ENCODE measurements at places on chromosomes 16 and 17. TPM values are rescaled to one million over a fixed set of nuclear protein-coding genes. Genes with fewer than 3 reads are reported as not detected.

The TPSG1 gene
- not detected for total RNA-seq

The CCDC40 gene
- 1.8 TPM for total RNA-seq

The OR2C1 gene
- 0.08 TPM for total RNA-seq

The PDE6G gene
- total RNA-seq: 0.35 TPM

The WNT9B gene
- not detected for total RNA-seq

The CHST4 gene
- total RNA-seq: not detected

The NOB1 gene
- total RNA-seq: 21.9 TPM

The PIK3R6 gene
- total RNA-seq: not detected

The ZG16B gene
- total RNA-seq: 2.1 TPM

The CYGB gene
- total RNA-seq: 3.8 TPM

The NME2 gene
- 834 TPM for total RNA-seq

The TMEM97 gene
- 5.7 TPM for total RNA-seq

The NME1 gene
- 72.3 TPM for total RNA-seq

The POLG2 gene
- 7.4 TPM for total RNA-seq

The CDH1 gene
- not detected for total RNA-seq

The LRRC75A gene
- total RNA-seq: 0.82 TPM

The KRT24 gene
- total RNA-seq: not detected

The ZP2 gene
- not detected for total RNA-seq

The IRF8 gene
- total RNA-seq: not detected

The NPW gene
- 0.23 TPM for total RNA-seq

The OTOP2 gene
- not detected for total RNA-seq

The MYOCD gene
- total RNA-seq: 1.2 TPM

The SPNS3 gene
- total RNA-seq: not detected

The WBP2 gene
- total RNA-seq: 21.3 TPM

The PRSS21 gene
- 0.15 TPM for total RNA-seq

The TIMP2 gene
- total RNA-seq: 102 TPM

The RAB37 gene
- 0.15 TPM for total RNA-seq

The CES4A gene
- total RNA-seq: 3.3 TPM

The SKA2 gene
- 16.6 TPM for total RNA-seq

The ANKRD40 gene
- 20.1 TPM for total RNA-seq

The AANAT gene
- total RNA-seq: not detected

The GNG13 gene
- not detected for total RNA-seq

The TEKT1 gene
- total RNA-seq: not detected

The FAM20A gene
- 0.08 TPM for total RNA-seq

The CA7 gene
- not detected for total RNA-seq

The MMP28 gene
- 0.60 TPM for total RNA-seq

The DNAI2 gene
- not detected for total RNA-seq

The PDP2 gene
- 6.5 TPM for total RNA-seq

The DOC2B gene
- not detected for total RNA-seq

The C16orf89 gene
- not detected for total RNA-seq

The TEDC2 gene
- total RNA-seq: under 0.01 TPM

The MYH11 gene
- total RNA-seq: 0.94 TPM

The UNC13D gene
- total RNA-seq: 0.82 TPM

The CPSF4L gene
- not detected for total RNA-seq

The PIMREG gene
- total RNA-seq: not detected

The CPHXL2 gene
- not detected for total RNA-seq

The ZNF652 gene
- total RNA-seq: 8.0 TPM

The TUBG2 gene
- 6.8 TPM for total RNA-seq

The AOC2 gene
- 0.23 TPM for total RNA-seq

The CACNG5 gene
- total RNA-seq: not detected

The PDILT gene
- total RNA-seq: not detected

The KCNAB3 gene
- total RNA-seq: 0.15 TPM

The NLK gene
- total RNA-seq: 15.1 TPM
